Mesenchymal stem cell (in vitro differentiated cells and primary cell): ENCODE measurements at places on chromosomes 13 and 19.

GRCh38 chr13:94412870-94413597, 66.4 kb downstream of the DCT start:
- no peak for DNase-seq

- no peak for DNase-seq
Measured at GRCh38 chr13:29271606-29272005, 323.9 kb downstream of the SLC7A1 start.

DNA sequence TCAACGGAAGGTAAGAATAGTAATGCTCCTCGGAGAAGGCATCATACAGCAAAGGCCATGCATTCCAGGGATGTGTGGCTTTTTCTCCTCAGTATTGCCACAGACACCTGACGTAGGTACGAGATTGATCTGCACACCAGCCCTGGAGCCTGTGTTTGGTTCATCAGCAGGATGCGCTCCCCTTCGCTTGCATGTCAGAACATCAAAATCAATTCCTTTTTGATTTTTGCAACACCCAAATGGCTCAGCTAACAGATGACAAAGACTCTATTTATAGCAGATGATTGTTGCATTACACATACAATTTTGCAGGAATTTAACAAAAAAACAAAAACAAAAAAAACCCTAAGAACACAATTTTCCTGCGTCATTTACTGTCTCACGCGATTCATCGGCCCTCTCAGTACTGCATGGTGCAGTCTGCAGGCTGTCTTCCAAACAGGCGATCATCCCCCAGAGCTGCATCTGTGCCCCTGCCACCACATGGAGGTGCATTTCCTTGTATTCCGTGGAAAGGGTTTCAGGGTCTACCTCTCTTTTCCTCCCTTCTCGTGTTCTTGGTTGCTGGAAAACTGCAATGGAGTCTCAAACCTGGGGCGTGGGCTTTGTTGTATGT, 207.3 kb downstream of the TEX29 start:
- DNase-seq, result no peak

DNA sequence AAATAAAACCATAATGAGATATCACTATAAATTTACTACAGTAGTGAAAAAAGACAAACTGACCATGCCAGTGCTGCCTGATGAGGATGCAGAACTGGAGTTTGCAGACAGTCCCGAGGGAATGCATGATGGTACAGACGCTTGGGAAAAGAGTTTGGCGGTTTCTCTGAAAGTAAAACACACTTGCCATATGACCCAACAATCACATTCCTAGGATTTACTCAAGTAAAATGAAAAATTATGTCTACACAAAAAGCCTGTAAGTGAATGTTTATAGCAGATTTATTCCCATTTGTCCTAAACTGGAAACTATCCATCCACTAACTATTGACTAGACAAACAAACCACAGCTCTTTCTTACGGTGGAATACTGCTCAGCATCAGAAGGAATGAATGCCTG, 271.0 kb downstream of the DNAJC15 start:
- DNase-seq, result peak; percentile 74

DNA sequence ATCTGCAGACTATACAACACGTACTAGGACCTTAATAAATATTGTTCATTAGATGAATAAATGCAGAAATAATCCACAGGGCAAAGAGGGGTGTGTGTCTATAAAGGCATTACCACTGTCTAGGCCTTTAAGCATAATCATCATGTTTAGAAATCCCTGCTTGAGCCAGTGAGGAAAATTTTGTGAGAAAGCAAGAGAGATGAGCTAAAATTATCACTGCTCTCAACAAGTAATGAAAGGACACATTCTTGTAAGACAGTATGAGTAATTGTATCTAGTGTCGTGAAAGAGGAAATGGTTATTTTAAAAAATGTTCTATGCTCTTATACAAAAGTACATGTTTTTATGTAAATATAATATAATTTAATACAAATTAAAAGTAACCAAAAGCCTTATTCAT, 1699.4 kb downstream of the PCDH9 start:
- DNase-seq, result peak; percentile 12

DNA sequence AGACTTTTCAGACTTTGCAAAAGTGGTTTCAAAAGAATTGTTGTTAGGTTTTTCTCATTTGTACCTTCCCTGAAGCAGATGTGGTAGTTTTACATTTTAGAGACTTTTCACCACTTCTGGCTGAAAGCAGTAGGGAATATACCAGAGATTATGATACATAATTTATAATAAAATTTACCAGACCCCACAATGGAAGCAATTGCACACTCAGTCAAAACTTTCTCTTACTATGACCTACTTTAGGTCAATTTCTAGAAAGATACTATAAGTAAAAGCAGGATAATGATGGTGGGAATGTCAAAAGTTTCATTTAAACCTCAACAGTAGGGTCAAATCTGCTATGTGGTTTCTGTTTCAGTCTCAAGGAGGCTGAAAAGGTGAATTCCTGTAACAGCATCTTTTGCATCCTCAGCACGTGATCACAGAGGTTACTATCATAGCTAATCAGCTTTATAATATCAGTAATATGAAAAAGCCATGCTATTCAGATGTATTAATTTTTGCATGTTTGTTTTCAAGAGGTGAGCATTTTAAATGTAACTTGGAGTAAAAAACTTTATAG, 26.9 kb downstream of the PCCA start:
- DNase-seq, result no peak

DNA sequence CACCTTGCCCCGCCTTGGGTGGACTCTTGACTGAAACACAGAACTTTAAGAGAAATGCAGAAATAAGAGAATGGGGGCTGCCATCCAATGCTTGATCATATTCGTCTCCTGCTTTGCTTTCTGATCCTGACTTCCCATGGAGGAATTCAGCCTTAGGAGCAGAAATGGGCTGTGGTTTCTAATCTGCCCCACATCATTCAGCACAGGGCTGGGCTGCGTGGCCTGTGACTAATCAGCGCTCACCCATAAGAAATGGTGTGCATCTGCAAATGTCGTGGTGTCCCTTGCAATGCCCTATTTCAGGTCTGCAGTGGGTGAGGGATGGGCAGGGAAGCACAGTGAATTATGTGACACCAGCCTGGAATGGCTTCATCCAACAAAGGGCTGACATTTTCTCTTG, 60.7 kb upstream of the URI1 start:
- no peak for DNase-seq

DNA sequence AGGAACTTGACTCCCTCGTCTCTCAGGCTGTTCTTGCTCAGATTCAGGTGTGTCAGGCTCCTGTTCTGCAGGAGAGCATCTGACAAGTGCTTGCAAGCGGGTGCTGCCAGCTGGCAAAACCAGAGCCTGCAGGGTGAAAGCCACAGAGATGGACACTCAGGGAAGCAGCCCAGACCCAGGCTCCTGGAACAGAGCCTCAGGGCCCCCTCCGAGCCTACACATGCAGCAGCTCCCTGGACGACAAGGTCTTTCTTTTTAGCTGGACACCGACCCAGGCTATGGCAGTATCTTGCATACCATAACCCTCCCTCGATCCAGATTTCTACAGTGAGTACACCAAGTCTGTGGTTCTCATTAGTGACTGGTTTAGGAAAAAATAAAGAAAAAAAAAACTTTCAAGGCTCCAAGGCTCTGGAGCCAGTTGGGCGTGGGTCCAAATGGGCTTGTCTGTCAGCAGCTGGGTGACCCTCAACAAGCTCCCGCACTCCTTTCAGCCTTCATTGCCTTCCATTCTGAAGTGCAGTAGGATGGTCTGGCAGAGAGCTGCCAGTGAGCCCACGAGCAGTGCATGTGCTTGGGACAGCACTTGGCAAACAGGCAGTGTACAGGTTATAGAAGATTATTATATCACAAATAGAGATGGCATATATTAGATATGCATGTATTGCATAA, 29.9 kb downstream of the NLRP13 start:
- no peak for DNase-seq

- DNase-seq, result peak; percentile 61
Measured at GRCh38 chr13:110294146-110294545, 12.8 kb downstream of the COL4A1 start.

- DNase-seq, result no peak
Measured at GRCh38 chr13:29722415-29722814, 126.9 kb upstream of the SLC7A1 start.

GRCh38 chr13:75145927-75146326, 336.0 kb downstream of the TBC1D4 start:
- no peak for DNase-seq

DNA sequence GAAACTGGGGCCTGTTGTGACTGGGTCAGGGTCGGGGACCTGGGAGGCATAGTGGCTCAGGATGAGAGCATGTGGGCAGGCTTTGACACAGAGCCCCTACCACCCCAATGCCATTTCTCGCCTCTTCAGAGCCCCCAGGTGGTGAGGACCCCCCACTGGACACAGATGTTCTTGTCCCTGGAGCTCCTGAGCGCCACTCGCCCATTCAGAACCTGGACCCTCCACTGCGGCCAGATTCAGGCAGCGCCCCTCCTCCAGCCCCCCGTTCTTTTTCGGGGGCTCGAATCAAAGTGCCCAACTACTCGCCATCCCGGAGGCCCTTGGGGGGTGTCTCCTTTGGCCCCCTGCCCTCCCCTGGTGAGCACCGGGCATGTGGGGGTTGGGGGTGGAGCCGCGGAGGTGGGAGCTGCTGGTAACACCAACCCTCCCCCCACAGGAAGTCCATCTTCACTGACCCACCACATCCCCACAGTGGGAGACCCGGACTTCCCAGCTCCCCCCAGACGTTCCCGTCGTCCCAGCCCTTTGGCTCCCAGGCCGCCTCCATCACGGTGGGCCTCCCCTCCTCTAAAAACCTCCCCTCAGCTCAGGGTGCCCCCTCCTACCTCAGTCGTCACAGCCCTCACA, 10.4 kb downstream of the IGFLR1 start:
- DNase-seq, result no peak

DNA sequence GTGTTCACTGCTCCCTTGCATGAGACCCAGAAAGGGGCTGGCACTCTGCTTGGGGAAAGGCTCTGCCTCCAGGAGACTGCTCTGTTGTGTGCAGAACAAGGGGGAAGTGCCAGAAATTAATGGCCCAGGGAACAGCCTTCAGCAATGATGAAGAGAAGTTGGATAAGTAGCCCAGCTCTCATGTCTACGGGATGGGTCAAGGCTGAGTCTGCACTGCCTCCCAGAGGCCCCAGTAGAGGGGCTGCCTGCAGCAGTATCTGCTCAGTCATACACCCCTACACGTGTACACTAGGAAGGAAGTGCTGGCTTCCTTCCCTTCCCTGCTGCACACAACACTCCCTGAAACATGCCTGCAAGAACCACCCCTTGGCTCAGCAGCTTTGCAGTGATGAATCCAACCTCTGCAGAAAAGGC, 54.6 kb upstream of the URI1 start:
- DNase-seq, result no peak

DNA sequence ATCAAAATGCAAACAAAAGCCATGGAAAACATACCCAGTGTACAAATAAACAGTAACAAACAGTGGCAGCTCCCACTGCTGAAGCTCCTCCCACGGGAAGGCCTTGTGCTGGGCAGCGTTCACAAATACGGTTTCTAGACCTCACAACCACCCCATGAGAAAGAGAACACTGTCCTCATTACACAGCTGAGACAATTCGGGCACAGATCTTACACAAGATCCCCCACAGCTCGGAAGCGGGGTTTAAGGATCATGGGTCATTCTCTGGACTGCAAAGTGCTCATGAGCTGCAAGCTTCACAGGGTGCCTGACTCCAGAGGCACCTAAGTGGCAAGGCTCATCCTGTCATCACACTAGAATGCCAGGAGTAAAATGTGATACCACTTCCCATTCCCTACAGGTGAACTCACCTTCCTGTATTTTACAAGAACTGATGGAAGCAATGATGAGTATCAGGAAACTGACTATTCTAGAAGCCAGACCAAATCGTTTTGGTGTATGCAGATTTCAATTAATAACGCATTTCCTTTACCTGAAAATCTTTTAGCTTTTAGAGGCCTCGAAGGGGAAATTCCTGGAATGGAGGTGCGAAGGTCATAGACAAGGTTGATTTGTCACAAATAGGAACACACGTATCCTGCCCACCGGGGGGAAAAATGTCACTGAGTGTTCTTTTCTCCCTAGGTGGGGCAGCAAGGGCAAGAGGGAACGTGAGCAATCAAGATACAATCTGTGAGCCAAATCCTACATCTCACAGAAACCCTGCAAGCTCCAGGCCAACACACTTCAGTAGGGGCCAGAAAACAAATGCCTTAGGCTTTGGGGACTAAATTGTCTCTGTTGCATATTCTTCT, 41.2 kb downstream of the STK24 start:
- no peak for DNase-seq

GRCh38 chr19:16017138-16017490, 59.2 kb upstream of the TPM4 start:
- no peak for DNase-seq

- no peak for DNase-seq
Measured at GRCh38 chr13:93736081-93736480, 509.5 kb downstream of the GPC6 start.

DNA sequence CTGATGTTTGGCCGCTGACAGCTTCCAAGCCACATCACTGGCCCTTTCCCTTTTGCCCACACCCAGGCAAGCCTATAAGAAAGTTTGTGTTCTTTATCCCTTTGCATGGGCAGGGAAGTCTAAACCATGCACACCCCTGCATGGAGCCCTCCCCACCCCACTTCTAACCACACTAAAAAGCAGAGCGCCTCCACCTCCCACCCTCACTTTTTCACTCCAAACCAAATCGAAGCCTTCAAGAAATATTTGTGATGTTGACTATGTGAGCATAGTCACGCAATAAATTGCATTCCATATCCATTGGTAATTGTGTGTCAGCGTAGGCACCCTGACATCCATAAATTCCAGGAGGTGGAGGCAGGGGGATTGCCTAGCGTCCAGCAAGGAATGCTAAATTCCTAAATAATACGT, 104.4 kb upstream of the LSM14A start:
- no peak for DNase-seq

DNA sequence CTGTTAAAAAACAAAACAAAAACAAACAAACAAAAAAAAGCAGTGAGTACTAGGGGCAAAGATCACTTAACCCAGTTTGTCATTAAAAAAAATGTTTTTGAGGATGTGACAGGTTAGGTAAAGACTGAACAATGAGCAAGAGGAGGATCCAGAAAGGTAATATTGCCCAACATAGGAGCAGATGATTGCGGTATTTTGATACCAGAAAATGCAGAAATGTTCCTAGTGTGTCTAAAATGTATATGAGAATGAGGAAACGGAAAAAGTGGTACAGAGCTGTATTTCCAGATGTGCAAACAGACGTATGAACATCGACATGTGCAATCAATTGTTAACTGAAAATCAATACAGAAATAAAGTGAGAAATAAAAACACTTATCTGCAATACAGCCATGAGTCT, 4.9 kb upstream of the LILRA4 start:
- no peak for DNase-seq

- DNase-seq, result peak; percentile 69
Measured at GRCh38 chr19:35090506-35091214, 25.0 kb upstream of the FXYD3 start.

DNA sequence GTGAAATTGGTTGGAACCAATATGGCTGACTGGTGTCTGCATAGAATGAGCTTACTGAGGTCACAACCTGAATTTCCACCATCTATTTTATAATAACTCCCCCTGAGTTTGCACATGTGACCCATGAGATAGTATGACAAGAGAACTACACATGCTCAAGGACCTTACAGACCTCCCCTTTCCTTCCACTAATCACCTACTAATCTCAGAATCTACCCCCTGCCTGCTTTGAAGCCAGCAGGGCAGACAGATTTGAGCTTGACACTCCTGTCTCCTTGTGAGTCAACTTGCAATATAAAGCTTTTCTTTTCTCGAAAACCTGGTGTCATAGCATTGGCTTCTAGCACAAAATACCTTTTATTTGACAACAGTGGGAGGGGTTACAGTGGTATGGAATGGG, 248.4 kb downstream of the RFC3 start:
- no peak for DNase-seq

- peak; percentile 38 for DNase-seq
Measured at GRCh38 chr13:105611424-105611823, 924.0 kb downstream of the EFNB2 start.
